ENCODE measurements at places on chromosomes 2 and 18.

DNA sequence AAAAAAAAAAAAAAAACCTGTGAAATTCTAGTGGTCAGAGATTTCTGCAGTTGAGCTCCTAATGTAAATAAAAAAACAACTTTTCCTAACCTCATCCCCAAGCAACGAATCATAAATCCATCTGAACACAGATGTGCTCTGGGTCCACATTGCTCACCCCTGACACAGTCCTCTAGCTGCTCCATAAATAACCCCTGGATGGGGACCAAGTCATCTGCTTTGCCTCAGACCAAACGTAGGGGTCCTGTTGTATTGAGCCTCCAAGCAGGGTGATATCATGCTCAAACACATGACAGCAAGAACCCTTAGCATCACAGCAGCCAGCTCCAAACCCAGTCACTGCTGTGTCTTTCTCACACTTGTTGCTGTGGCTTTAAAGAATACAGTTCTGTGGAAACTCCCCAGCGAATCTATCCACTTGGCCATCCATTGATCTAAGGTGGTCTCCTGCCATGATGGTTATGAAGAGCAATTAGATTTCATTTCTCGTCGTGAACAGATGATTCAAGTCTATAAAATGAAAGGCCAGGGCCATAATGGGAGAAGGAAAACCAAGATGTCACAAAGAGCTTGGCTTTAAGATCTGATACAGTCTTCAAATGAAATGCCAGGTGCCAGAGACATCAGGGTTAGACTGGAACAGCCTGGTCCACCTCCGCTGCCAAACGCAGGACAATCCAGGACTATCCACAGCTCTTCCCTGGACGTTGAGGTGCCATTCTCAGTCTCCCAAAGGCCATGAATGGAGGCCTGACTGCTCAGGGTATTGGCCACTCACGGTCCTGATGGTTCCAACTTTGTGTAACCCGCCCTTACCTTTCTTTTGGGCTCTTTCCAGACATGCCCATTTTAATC is 39.0 kb downstream of the TBC1D8 start:
- peaks cover 10% of the 10 kb centered on the region for H3K4me1 ChIP-seq
- no peaks in the 10 kb centered on the region for H3K36me3 ChIP-seq
- H3K27me3 ChIP-seq, result peaks cover 5% of the 10 kb centered on the region
- H3K4me3 ChIP-seq, result no peak overlapping the region

GRCh38 chr18:9701609-9702349 is 6.3 kb upstream of the RAB31 start:
- no peaks in the 10 kb centered on the region for H3K36me3 ChIP-seq
- H3K4me1 ChIP-seq, result no peaks in the 10 kb centered on the region
- no peak for DNase-seq
- H3K27ac ChIP-seq, result no peak overlapping the region
- peaks cover 3% of the 10 kb centered on the region for H3K27me3 ChIP-seq

DNA sequence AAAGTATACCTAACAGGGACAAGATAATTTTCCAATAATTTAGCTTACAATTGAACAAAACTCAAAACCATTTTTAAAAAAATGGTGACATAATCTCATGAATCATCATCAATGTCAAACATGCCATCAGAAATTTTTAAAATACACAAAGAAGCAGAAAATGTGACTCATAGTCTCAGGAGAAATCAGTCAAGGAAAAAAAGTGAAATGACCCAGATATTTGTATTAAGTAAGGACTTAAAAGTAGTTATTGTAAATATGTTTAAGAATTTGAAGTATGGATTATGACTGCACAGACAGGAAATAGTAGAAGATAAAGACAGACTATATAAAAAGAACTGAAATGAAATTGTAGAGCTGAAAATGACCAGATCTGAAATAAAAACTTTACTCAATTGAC is 473.9 kb upstream of the SYT4 start:
- no peak overlapping the region for H3K4me3 ChIP-seq
- H3K27me3 ChIP-seq, result no peaks in the 10 kb centered on the region
- H3K4me1 ChIP-seq, result no peaks in the 10 kb centered on the region
- no peaks in the 10 kb centered on the region for H3K36me3 ChIP-seq
- no peak overlapping the region for H3K27ac ChIP-seq
- DNase-seq, result no peak

DNA sequence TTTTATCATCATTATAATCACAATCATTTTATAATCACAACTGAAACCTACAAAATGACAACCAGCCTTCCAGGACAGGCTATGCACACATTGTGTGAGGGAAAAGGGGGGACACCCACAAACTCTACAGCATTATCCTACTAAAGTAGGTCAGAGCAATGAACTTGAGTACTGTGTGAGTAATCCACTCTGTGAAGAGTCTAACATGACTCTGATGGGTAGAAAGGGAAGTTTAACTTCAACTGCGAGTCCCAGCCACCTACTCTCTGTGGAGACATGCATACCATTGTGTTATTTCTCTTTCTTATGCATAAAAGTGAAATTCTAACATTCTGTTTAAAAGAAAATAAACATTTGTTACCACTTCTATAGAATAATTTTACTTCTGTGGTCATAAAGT is 177.9 kb downstream of the ZNF516 start:
- H3K4me3 ChIP-seq, result no peak overlapping the region
- H3K27ac ChIP-seq, result no peak overlapping the region
- no peaks in the 10 kb centered on the region for H3K36me3 ChIP-seq

- no peak overlapping the region for H3K4me3 ChIP-seq
- DNase-seq, result no peak
- no peaks in the 10 kb centered on the region for H3K27me3 ChIP-seq
- H3K27ac ChIP-seq, result no peak overlapping the region
- H3K4me1 ChIP-seq, result no peaks in the 10 kb centered on the region
These were observed 123.3 kb upstream of the SH3BP4 start for GRCh38 chr2:234828382-234829073.

DNA sequence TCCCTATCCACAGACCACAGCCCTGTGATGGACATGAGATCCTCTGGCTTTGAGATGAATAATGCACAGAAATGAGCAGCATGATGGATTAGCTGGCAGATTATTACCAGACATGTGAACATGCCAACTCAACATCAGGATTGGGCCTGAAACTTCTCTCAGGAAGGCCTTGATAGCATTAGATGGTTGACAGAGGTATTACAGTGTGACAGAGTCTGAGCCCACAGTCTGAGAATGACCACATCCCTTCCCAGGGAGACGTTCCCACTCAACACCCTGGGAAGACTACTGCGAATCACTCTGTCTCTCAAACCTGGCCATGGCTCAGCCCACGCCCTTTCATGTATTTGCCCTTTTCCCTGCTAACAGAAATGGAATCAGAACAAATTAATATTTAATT is 66.9 kb downstream of the BCL11A start:
- H3K27me3 ChIP-seq, result no peaks in the 10 kb centered on the region
- no peak for DNase-seq
- H3K27ac ChIP-seq, result no peak overlapping the region
- H3K36me3 ChIP-seq, result no peaks in the 10 kb centered on the region
- H3K4me3 ChIP-seq, result no peak overlapping the region

DNA sequence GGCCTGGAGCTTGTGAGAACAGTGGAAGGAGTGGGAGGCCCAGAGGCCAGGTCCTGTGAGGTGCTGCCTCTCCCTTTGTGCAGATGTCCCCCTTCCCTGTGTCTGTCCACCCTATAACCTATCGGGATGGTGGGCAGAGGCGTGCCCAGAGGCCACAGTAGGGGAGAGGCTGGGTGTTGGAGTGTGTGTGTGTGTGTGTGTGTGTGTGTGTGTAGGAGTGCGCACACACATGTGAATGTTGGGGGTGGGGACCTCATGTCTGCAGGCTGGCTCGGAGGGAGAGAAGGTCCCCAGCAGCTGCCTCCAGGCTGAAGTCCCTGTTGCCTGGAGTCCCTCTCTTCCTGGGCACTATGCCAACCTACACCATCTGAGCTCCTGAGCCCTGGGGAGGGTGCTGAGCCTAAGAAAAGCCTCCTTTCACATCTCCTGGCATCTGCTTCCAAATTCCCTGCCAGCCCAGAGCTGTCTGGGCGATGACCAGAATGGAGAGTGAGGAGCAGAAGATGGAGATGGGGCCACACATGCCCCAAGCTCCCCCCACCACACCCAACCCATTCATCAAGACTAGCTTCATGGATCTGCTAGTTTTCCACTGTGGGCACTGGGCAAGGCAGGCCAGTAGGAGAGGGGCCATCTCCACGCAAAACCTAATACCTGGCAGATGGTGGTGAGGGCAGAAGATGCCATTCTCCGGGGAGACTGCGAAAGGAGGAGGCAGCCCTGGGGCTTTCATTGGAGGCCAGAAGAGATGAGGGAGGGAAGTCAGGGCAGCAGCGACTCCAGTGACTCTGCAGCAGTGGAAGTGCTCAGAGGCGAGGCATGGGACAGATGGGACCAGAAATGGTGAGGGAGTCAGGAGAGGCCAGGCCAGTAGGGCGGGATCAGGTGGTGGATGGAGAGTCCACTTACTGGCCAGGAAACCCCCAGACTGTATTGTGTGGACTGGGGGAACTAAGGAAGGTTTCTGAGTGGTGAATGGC is 20.3 kb downstream of the KCNK3 start:
- H3K27ac ChIP-seq, result no peak overlapping the region
- H3K4me3 ChIP-seq, result no peak overlapping the region
- H3K36me3 ChIP-seq, result no peaks in the 10 kb centered on the region
- peaks cover 19% of the 10 kb centered on the region for H3K27me3 ChIP-seq

DNA sequence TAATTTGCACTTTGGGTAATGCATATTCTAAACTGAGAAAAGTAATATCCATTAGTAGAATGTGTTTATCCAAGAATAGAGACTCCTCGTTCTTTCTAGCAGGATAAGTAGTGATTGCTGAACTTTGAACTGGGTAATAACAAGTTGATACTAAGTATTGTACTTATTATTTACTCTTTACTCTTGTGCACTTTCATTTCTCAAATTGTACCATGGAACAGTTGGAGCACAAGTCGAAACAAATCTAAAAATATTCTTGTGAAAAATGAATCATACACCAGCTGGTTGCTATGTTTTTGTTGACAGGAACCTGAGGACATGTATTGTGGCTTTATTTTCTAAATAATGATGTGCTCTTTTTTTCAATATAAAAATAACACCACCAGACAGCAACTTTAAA is 111.9 kb downstream of the RGPD3 start:
- peaks cover 3% of the 10 kb centered on the region for H3K27me3 ChIP-seq
- DNase-seq, result no peak
- no peak overlapping the region for H3K27ac ChIP-seq

DNA sequence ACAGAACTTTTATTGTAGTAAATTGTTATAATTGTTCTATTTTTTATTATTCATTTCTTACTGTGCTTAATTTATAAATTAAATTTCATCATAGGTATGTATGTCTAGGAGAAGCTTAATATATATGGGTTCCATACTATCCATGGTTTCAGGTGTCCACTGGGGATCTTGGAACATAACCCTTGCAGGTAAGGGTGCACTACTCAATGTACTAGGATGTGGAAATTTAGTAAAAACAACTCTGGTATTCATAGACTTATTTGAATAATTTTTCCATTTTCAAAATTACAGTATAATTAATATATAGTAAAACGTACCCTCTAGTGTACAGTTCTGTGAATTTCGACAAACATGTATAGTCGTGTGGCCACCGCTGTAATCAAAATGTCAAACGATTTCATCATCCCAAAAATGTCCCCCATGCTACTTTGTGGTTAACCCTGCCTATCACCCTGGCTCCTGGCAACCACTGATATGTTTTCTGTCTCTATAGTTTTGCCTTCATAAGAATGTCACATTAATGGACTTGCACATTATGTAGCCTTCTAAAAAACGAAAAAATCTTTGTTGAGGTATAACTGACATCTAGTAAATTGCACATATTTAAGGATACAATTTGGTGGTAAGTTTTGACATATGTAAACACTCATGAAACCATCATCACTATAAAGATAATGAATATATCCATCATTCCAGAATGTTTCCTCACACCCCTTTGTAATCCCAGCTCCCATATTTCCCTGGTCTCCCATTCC is 45.7 kb downstream of the ARL5A start:
- H3K4me1 ChIP-seq, result no peaks in the 10 kb centered on the region
- no peak for DNase-seq
- no peaks in the 10 kb centered on the region for H3K27me3 ChIP-seq
- H3K36me3 ChIP-seq, result peaks cover 5% of the 10 kb centered on the region
- H3K27ac ChIP-seq, result no peak overlapping the region

- no peaks in the 10 kb centered on the region for H3K27me3 ChIP-seq
- no peaks in the 10 kb centered on the region for H3K4me1 ChIP-seq
- H3K27ac ChIP-seq, result no peak overlapping the region
- H3K4me3 ChIP-seq, result no peak overlapping the region
These were observed 14.0 kb upstream of the DCC start for GRCh38 chr18:52325997-52326396.

DNA sequence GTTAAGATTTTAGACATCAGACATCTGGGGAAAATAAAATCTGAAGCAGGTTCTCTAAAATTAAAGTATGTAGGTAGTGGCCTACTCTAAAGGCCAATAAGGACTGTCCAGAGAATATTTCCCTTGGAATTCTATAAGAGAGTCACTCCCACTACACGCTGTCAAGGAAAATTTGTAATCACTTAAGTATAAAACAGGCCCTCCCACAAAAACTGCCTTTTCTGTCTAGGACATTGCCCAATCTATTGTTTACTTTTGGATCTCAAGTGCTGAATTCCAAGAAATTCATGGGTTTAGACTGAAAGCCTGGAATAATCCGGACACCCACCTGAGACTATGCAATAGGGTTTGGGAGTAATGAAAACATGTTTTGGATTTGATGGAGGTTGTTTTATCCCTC is 1.7 kb upstream of the SRBD1 start:
- no peak overlapping the region for H3K27ac ChIP-seq
- no peaks in the 10 kb centered on the region for H3K27me3 ChIP-seq
- H3K36me3 ChIP-seq, result no peaks in the 10 kb centered on the region
- H3K4me3 ChIP-seq, result no peak overlapping the region
- no peak for DNase-seq

DNA sequence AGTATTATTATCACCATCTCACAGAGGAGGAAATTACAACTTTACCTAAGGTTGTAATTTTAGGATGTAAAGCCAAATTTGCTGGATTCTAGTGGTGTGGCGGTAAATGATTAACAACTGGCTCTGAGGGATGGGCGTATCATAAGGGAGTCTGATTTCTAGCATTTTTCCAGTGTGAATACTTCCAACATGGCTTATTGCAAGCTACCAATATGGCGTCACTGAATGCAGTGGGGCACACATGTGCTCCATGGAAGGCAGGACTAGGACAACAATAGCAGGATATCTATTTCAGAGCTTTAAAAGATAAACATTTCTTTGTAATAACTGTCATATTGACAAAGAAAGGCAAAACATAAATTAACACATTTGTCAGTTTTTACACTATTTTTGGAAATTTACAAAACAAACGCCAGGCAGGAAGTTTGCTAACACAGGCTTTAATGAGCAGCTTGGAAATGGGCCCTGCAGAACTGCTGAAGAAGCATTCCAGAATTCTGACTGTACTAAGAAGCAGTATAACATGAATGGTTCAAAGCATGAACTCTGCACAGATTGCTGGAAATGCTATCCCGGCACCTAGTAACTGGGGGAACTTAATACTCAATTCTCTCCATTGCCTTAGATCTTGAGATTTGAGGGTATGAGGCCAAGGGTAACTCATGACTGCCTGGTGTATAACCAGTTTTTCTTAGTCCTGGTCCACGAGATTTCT is 439.3 kb upstream of the MAP2 start:
- no peak overlapping the region for H3K27ac ChIP-seq
- no peak overlapping the region for H3K4me3 ChIP-seq
- no peaks in the 10 kb centered on the region for H3K4me1 ChIP-seq
- no peaks in the 10 kb centered on the region for H3K27me3 ChIP-seq
- H3K36me3 ChIP-seq, result no peaks in the 10 kb centered on the region

- no peaks in the 10 kb centered on the region for H3K27me3 ChIP-seq
- peaks cover 29% of the 10 kb centered on the region for H3K36me3 ChIP-seq
- H3K4me1 ChIP-seq, result no peaks in the 10 kb centered on the region
- no peak for DNase-seq
These were observed 107.0 kb downstream of the STRN start for GRCh38 chr2:36859366-36859792.

- no peak for DNase-seq
- no peak overlapping the region for H3K27ac ChIP-seq
- H3K4me3 ChIP-seq, result no peak overlapping the region
These were observed 91.8 kb upstream of the ZNF521 start for GRCh38 chr18:25443776-25444175.
